ENCODE measurements at places on chromosomes 7 and 10.
A peak's percentile ranks its signal among the peaks of the same experiment; 100 is the strongest.

DNA sequence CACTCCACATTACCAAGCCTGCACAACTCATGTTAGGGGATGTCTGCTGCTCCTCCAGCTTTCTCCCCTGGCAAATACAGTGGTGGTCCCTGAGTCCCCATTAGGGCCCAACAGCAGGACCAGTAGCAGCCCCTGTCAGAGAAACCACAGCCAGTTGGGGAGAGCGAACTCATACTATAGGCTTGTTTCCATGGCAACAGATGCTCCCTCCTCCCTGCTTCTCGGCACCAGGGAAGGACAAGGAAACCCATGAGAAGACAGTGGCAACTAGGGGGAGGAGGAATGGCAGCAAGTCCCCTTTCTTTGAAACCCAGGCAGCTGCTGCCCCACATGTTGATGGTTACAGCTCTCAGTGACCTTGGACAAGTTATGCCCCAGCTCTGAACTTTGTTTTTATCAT lies 326.4 kb downstream of the KCNMA1 start:
- peak; percentile 34 for DNase-seq

GRCh38 chr10:15720635-15721287 lies 1.0 kb upstream of the ITGA8 start:
- DNase-seq: no peak

GRCh38 chr7:47195641-47196040 lies 386.3 kb downstream of the TNS3 start:
- DNase-seq: peak; percentile 37

DNA sequence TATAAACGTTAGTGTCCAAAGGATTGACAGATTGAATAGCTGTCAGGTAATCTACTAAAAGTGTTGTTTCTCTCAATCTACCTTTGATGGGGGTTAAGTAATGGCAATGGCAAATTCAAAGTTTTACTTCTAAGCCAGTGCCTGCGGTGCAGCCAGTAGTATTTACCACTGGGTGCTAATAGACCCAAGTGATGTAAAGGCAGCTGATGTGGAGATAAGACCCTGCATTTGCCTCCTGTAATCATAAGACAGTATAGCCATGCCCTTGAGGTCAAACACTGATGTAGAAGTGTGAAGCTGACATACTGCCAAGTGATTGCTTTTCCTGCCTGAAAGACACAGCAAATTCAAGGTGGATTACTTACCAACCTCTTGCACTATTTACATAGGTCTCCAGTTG lies 572.0 kb downstream of the GRID1 start:
- DNase-seq: no peak

GRCh38 chr10:97302088-97302791 lies 9.8 kb upstream of the ARHGAP19 start:
- no peak for DNase-seq

GRCh38 chr7:11959121-11959520 lies 127.1 kb upstream of the THSD7A start:
- no peak for DNase-seq

- no peak for DNase-seq
Measured at GRCh38 chr10:26093229-26093628, 123.3 kb upstream of the GAD2 start.

DNA sequence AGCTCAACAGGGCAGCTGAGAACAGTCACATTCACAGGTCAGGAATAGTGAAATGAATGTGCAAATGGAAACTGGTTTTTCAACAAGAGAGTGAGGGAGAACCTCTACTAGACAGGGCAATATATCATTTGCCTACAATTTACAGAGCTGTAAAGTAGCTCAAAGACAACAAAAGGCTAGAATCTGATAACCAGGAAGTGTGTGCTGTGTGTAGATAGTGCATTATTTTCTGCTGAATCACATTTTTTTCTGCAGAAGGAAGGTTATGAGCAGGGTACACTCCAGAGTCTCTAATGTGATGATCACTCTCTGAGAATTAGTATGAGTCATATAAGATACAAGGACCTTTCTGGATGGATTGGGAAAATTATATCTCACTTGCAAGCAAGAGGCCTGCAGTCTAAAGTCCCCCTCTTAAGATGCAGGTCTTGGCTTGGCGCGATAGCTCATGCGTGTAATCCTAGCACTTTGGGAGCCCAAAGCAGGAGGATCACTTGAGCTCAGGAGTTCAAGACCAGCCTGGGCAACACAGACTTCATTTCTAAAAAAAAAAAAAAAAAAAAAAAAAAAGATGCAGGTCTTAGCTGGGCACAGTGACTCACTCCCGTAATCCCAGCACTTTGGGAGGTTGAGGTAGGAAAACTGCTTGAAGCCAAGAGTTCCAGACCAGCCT lies 59.9 kb upstream of the COBL start:
- DNase-seq: no peak

DNA sequence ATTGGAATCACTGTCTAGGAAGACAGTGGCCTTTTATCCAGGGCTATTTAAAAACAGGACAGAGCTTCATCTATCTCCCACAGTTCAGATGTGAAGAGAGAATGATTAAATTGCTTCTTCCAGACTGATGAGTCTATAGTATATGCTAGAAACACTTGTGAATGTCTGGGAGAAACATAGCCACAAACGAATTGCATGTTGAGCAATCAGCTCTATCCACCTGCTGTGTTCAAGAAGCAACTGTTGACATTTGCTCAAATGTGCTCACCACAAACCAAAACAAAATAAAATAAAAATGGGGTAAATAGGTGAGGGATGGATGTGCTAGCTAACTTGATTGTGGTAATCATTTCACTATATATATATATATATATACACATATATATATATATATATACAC lies 195.1 kb downstream of the HECW1 start:
- DNase-seq: no peak

DNA sequence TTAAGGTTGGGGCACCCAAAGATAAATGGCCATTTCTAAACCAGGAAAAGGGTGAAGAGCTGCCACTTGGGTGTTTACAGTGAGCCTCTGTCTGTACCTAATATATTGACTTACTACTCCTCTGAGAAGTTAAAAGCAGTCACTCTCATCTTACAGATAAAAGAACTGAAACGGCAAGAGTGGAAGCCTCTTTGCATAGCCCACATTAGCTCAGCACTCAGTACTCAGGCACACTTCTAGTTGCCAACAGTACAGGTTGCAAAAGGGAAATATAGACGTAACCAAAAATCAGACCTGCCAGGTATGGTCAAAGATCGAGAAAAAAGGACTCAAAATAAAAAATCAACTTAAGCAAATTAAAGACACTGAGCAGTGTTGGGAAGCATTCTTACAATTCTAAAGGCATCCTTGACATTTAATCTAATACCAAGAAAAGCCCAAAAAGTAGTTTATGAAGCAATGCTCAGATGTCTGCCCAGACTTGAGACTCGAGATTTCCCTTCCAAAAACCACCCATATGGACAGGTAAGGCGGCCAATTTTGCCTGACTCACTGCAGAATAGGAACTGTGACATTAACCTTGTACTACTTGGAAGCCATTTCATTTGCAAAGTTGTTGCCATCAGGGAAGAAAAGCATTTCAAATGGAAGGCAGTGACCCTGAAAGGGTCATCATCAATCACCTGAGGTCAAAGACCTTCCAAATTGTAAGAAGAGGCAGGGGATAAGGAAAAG lies 139.3 kb downstream of the SLC25A13 start:
- DNase-seq: no peak

GRCh38 chr10:33365871-33366411 lies 31.5 kb upstream of the NRP1 start:
- DNase-seq: no peak

GRCh38 chr10:65670087-65670486 lies 1255.7 kb upstream of the LRRTM3 start:
- DNase-seq: no peak

GRCh38 chr10:48948470-48949037 lies 8.9 kb upstream of the LRRC18 start:
- peak; percentile 99 for DNase-seq

GRCh38 chr7:25792586-25792985 lies 359.4 kb upstream of the NFE2L3 start:
- DNase-seq: no peak

DNA sequence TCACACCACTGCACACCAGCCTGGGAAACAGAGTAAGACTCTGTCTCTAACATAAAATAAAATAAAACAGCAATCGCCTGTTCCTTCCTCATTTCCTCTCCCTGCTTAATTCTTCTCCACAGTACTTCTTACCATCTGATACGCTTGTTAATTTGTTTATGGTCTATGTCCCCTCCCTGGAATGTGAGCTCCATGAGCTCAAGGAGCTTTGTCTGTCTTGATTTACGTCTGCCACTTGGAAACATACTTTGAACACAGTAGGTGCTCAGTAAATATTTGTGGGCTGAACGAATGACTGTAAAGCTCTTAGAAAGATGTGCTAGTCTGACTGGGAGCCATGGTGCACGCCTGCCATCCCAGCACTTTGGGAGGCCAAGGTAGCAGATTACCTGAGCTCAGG lies 9.1 kb upstream of the STX1A start:
- DNase-seq: no peak

DNA sequence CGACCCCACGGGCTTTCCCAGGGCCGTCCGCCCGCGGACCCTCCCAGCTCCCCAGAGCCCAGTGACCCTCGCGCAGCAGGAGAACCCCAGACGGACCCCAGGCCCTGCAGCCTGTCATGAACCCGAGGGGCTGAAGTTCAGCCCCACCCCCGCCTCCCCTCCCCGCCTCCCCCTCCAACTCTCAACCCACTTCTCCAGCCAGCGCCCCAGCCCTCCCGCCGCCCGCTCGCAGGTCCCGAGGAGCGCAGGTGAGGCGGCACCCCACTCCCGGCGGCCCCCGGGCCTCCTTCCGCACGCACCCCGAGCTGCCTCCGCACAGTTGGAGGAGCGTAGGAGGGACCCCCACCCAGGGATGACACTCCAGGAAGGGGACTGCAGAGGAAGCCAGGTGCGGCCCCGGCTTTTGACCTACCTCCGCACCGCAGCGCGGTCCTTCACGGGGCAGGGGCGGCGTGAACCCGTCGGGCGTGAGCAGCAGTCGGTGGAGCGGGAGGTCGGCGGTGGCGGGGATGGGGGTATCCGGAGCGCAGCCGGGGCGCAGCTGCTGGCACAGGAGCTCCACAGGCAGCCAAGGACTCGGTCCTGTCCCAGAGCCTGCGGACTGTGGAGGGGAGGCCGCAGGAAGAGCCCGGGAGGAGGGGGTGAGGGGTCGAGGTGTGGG lies at the start of gene TMEM176A:
TSS of gene TMEM176A (plus strand) at position 189 of the 661 bp plus-strand sequence. CDS start 782 bp downstream, outside the sequence.
- DNase-seq: no peak

- DNase-seq: no peak
Measured at GRCh38 chr7:98249106-98249505, 2.9 kb downstream of the TECPR1 start.

DNA sequence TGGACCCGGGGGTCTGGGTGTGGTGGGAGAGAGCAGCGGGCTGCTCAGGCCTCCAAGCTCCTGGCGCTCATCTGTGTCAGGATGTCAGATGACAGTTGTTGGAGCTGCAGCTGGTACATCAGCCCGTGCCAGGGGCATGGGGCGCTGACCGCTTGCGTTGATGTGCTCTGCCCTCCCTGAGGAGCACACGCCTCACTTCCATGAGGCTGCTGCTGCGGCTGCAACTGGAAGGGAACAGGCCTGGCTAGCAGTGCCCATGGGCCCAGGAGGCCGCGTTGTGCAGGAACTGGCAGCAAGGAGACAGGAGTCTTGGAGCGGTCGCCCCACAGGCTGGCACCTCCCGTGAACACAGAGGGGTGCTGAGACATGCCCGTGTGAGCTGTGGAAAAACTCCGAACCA lies 361.3 kb upstream of the MKI67 start:
- no peak for DNase-seq

DNA sequence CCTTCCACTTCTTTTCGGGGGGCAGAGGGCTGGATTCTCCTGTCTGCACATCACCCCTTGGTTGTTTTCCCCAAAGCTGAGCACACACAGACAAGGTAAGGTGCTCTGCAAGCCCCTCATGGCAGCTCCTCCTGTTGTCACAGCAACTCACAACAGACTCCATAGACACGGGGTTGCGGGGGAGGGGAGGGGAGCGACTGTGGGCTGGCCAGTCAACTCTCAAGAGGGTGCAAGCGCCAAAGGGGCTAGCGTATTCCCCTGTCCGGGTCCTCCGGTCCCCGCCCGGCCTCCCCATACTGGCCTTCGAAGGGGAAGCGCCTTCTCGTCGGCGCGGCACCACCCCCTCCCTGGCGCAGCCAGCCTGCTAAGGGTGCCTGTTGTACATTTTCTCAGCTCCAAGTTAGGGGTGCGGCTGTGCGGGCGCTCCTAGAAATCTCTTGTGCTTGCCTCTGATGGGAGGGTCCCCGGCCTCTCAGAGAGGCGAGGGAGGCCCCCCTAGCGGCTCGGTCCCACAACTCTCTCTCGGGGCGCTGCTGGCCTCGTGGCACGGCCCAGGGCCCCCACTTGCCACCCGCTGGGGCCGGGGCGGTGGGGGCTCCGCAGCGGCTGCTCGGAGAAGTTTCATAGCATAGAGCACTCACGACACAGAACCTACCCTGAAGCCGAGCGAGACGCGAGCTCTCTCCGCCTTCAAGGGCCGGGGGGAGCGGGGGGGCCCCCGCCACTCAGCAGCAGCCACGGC lies 498 bp downstream of the RHOBTB1 start:
- peak; percentile 71 for DNase-seq

- no peak for DNase-seq
Measured at GRCh38 chr10:1809139-1809741, 71.9 kb upstream of the ADARB2 start.

GRCh38 chr10:73537288-73537687 lies 41.5 kb upstream of the PPP3CB start:
- no peak for DNase-seq

- peak; percentile 9 for DNase-seq
Measured at GRCh38 chr7:12431886-12432556, 28.4 kb upstream of the VWDE start.

- DNase-seq: no peak
Measured at GRCh38 chr7:13793926-13794325, 195.5 kb downstream of the ETV1 start.

GRCh38 chr7:151140826-151141225 lies 26.7 kb downstream of the GBX1 start:
- no peak for DNase-seq

DNA sequence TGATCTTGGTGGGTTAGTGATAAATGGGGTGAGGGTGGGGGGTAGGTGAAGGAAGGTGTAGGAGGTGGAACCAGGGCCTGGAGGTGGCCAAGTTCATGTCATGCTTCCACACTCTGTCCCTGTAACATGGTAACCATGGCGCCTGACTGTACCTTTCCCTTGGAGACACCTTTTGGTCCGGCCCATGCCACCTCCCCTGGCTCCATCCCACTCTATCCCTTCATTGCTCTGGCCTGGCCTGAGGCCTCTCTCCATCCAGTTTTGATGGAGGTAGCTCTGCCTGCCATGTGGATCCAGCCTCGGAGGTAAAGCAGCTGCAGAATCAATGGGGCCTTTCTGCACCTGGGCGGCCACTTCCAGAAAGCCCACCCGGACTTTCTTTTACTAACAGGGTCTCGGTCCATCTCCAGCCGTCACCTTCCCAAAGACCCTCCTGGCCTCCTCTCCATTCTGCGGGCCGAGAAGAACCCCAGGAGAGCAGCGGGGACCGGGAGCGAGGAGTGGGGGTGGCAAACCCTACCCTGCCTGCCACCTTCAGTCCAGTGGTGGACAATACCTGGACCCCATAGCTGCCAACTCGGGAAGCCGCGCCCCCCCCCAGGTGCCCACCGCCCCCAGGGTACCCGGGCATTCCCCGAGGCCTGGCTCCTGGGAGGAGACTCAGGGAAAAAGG lies 504 bp upstream of the TRRAP start:
- DNase-seq: no peak

GRCh38 chr7:85196696-85197095 lies 9.8 kb upstream of the SEMA3D start:
- DNase-seq: no peak

All from SK-N-DZ (cell line).